Activated B cell treated with CpG ODN at 0.5 μM for 24 hours (primary cell): ENCODE measurements at places on chromosomes 11 and 22.

GRCh38 chr11:16921668-16922067 is 92.5 kb downstream of the PLEKHA7 start:
- DNase-seq, result no peak

GRCh38 chr11:46294365-46295309 is 17.2 kb downstream of the CREB3L1 start:
- DNase-seq, result no peak

GRCh38 chr22:50233223-50233622 is 11.6 kb downstream of the TUBGCP6 start:
- DNase-seq, result no peak

DNA sequence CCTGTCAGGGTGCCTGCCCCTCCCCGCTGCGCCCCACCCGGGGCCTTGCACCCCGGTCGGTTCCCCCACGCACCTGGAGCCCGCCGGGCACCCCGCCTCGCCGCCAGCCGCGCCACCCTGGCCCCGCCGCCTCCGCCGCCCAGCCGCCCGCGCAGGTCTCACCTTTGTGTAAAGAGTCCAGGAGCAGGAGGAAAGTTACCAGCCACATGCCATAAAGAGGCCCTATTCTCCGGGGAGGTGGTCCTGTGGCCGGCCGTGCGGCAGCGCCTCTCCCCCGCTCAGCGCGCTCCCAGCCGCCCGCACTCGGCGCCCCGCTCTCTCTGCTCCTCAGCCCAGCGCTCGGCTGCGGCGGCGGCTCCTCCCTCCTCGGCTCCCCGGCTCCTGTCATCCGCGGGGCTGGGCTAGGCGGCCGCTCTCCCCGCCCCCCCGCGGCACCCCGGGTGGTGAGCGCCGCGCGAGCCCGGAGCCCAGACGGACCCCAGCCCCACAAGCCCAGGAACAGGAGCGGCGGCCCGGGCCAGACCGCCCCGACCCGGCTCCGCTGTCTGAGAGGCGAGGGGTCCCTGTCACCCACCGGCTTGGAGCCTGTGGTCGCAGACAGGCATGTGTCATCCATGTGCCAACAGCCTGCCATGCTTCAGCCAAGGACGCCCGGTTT is at the start of gene DSCAML1:
Gene DSCAML1, minus strand, starts transcription at position 345 of the 658 bp plus-strand sequence. Its CDS starts 137 bp downstream, at position 208.
- peak; percentile 24 for DNase-seq

DNA sequence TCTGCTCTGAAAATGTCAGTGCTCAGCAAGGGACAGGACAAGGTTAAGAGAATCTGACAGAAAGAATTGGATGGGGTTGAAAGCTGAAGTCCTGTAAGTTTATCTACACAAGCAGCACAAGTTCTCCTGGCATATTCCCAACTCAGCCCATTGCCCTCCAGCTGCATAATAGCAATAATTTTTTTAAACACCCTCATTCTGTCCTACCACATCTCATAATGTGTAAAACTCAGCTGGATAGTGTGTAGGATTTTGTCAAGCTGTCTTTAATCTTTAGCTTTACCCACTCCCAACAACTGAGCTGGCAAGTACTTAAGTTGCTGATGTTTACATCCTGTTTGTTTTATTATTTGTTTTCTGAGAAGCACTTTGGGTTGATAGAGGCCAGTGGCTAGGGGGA is 158.9 kb downstream of the CADM1 start:
- no peak for DNase-seq

- no peak for DNase-seq
These were observed 398 bp upstream of the FAM89B start for GRCh38 chr11:65571940-65572339.

GRCh38 chr22:19130959-19131684 is at the start of gene TSSK2:
TSS of gene TSSK2 (plus strand) at chr22:19131308. CDS start at chr22:19131400, 92 bp downstream.
- DNase-seq, result no peak

DNA sequence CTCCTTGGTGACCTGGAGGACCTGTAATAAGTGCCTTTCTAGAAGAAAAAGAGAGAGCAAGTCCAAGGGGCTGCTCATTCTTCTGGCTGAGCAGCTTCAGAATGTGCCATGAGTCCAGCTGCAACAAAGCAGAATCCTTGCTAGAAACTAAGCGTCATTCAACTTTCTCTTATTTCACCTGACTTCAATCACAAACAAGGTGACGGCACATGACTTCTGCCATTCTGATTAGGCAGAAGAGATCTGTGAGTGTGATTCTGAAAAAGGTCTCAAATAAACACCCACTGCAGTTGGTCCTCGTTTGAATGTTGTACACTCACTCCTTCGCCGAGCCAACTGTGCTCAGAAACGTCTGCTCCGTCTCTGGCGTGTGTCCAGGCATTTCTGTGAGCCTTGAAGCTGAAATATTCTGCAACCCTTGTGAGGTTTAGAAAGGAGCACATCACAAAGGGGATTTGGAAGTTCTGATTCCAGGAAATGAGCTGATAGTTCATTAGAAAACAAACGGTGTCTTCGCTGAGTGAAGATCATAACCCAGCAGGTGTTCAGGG is 623.8 kb upstream of the KIRREL3 start:
- no peak for DNase-seq

GRCh38 chr11:71240865-71241691 is 11.3 kb downstream of the SHANK2 start:
- no peak for DNase-seq

DNA sequence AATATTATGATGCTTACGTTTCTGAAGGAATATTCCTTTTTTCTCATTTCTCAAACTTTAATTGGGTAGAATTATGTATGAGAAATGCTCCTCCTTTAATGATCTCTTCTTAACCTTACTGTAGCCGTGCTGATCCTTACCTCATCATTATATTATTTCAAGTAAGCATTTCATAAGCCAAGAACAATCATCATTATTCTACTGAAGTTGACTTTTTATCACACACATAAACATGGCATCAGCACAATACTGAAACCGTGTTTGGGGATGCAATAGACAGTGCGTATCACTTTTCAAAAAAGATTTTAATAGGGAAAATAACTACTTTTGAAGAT is 162.8 kb downstream of the ARHGAP42 start:
- no peak for DNase-seq

- peak; percentile 72 for DNase-seq
These were observed at the start of gene SLC43A3 for GRCh38 chr11:57426929-57427726. TSS of gene SLC43A3 (minus strand) at chr11:57427121. CDS start at chr11:57426172, 949 bp downstream.

DNA sequence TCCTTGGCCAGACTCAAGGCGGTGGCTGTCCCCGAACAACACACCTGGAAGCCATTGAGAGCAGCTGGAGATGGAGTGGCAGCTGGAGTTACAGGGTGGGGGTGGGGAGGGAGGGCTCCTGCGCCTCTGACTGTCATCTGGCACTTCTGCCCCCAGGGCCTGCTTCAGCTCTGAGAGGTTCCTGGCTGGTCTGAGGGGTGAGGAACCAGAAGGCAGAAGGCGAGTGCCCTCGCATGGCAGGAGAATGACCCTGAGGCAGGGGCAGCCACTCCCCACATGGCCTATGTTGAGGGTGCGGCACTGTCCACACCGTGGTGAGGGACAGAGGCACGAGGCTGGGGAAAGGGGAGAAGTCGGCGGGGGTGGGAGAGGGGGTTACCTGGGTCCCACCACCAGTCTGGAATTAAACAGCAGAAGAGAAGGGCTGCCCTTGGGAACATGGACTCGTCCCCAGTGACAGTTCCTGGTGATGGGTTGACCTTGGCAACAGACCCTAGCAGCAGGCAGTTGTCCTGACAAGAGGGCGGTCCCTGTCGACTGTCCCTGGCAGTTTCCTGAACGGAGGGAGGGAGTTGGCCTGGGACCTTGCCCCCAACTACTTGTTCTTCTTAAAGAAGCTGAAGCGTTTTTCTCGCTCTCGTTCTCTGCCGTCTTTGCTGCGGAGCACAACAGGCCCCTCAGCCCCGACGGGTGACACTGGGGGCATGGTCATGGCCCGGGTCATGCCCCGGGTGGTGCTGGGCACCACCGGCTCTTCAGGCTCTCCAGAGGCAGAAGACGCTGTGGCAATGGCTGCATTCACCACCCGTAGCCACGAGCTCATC is 7.8 kb upstream of the RBM4B start:
- no peak for DNase-seq

GRCh38 chr22:46070803-46071450 is 79.4 kb upstream of the PPARA start:
- peak; percentile 58 for DNase-seq

DNA sequence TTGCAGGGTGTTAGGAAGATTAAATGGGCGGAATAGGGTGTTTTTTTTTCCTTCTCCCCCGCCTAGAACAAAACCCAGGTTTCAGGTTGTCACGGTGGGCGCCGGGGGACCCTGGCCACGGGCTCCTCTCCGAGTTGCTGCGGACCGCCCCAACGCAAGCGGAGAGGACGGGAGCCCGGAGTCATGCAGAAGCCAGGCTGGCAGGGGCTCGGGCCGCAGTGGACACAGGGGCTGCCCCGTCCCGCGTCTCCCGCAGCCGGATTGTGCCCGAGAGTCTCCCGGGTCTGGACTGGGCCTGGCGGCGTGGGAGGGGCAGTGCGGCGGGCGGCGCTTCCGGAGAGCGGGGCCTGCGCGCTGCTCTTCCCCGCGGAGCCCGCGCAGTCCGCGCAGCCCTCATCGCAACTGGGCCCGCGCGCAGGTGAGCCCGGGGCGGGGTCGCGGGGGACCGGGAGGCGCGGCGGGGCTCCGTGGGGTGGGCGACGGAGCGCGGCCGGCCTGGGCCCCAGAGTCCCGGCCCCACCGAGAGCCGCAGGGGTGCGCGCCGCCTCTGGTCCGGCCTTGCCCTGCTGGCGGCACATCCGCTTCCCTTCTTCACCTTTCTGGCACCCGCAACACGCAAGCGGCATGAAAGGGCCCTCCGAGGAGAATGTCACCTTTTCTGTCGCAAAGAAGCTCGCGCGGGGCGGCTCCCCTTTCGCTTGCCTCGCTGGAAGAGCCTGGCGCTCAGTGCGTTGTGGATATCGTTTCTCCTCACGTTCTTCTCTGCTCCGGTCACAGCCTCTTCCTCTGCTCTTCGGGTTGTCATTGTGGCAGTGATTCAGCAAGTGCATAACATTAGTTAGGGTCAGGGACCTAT is at the start of gene TIRAP:
Gene TIRAP, plus strand, starts transcription at position 358 of the 856 bp plus-strand sequence. CDS start 7,802 bp downstream, outside the sequence.
- DNase-seq, result peak; percentile 68

- no peak for DNase-seq
These were observed 415 bp downstream of the CENATAC start for GRCh38 chr11:118998388-118998717.

DNA sequence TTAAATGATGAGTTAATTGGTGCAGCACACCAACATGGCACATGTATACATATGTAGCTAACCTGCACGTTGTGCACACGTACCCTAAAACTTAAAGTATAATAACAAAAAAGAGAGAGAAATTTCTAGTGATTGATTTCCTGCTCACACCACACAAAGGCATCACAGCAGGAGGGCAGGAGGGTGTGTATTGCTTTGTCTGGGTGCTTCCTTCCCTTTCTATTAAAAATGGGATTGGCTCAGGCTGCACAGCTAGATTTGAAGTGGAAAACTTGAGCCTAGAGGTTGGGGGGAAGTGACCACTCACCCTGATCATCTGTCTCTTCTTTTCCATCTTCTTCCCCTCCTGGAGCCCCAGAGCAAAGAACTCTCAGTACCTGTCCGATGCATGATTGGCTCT is 944 bp upstream of the SCGB1D2 start:
- DNase-seq, result no peak

DNA sequence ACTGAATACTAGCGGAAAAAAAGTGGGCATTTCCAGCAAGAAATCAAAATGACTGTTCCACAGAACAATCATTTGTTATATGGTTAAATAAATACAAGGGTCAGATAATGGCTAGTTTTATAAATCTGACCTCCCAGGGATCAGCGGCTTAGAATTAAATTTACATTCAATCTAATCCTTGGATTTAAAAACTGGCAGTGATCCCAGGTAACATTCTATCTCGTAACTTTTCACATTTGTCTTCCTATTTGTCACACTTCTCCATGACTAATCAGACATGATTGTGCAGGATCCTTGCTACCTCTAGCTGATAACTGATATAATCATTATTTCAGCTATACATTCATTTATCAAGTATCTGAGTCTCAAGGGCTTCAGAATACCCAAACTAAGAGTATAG is 2.9 kb upstream of the MMP3 start:
- no peak for DNase-seq

GRCh38 chr11:31582697-31583096 is 73.1 kb downstream of the ELP4 start:
- no peak for DNase-seq

DNA sequence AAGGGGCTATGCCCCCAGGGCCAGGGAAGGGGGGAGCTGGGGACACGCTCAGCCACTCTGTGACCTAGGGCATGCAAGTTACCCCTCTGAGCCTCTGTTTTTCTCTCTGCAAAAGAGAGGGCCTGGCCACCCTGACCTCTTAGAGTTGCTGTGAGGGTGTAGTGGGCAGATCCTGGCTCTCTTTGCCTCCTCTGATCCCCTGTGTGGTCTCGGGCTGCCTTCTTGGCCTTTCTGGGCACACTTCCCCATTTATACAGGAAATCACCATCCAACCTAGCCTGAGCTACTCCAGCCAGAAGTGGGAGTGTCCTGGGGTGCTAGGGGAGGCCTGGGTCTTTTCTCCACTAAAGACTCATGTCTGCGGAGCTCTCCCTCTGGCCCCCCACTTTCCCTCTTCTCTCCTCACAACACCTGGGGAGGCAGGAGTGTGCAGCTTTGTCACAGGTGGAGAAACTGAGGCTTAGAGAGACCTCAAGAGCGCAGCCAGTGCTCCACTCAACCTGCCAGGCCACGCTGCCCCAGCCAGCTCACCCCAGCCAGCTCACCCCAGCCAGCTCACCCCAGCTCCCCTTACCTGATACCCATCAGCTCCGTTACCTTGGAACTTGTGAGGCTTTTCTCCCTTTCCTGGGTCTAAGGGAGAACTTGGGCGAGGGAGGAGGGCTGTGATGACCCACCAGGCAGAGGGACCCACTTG is 1.4 kb downstream of the AIFM3 start:
- DNase-seq, result no peak

DNA sequence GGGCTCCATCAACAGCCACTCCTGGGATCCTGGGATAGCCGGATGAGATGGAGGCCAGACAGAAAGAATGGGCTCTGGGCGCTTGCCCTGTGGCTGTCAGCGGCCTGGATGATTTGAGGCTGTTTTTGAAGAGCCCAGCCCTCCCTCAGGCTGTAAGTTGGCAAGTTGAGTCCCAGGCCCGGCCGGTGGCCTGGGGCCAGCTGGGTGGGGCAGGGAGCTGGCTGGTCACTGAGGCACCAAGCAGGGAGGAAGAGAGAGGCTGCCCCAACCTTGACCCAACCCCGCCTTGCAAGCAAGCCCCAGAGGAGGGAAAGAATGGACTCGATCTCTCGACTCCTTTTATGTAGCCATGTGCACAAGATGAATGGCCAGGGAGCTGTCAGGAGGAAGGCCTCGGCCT is 34.9 kb downstream of the RIBC2 start:
- DNase-seq, result no peak

- DNase-seq, result no peak
These were observed 1424.9 kb downstream of the TBC1D22A start for GRCh38 chr22:48187356-48187755.

DNA sequence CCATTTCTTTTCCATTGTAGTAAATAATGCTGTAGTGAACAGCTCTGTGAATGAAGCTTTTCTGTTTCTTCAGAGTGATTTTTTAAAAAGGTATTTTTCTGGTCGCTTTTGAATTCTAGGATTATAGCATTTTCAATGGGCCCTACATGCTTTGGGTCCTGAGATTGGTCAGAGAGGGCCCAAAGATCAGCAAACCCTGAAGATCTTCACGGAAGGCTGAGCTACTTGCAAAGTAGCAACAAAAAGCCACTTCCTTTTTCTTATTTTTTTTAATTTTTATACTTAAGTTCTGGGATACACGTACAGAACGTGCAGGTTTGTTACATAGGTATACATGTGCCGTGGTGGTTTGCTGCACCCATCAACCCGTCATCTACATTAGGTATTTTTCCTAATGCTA is 200.5 kb downstream of the FAT3 start:
- DNase-seq, result no peak

- DNase-seq, result no peak
These were observed 2.1 kb upstream of the CARD10 start for GRCh38 chr22:37521236-37521739.

- DNase-seq, result no peak
These were observed 23.1 kb downstream of the PRDM11 start for GRCh38 chr11:45169310-45170072.
